Sciatic nerve (tissue), 2 donors: ENCODE measurements at places on chromosomes 7 and 10.

DNA sequence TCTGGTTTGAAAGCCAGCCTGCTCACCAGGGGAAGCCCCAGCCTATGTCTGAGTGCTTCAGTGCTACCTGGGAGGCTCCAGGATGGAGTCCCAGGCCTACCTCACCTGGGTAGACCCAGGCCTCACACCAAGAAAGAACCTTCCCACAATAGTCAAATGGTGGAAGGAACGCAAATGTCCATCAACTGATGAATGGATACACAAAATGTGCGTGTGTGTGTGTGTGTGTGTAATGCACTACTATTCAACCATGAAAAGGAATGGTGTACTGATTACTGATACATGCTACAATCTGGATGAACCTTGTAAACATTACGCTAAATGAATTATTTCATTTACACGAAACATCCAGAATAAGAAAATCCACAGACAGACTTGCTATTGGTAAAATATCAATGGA, 15.2 kb upstream of the ADRB1 start:
- DNase-seq = no peak

- peak; percentile 74 for DNase-seq
Observed at GRCh38 chr7:47326808-47327207, 255.1 kb downstream of the TNS3 start.

- DNase-seq = no peak
Observed at GRCh38 chr7:38393874-38394273, 120.4 kb upstream of the TARP start.

DNA sequence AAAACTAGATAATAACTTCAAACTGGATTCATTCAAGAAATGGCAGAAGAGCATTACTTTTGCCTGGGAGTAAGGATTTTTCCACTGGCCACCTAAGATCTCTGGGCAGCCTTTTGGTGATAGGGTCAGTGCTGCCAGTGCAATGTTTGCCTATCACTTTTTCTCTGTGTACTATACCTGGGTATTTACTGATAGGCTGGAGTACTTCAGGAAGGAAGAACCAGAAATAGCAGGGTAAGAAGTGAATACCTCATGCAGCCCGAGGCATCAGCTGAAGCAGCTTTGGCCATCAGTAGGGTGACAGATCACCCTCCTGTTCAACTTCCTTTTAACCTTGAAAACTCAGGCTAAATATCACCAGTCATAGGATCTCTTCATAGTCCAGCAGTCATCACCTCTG, 5.5 kb upstream of the PAPSS2 start:
- no peak for DNase-seq

GRCh38 chr7:26090927-26091519, 61.0 kb upstream of the NFE2L3 start:
- no peak for DNase-seq

DNA sequence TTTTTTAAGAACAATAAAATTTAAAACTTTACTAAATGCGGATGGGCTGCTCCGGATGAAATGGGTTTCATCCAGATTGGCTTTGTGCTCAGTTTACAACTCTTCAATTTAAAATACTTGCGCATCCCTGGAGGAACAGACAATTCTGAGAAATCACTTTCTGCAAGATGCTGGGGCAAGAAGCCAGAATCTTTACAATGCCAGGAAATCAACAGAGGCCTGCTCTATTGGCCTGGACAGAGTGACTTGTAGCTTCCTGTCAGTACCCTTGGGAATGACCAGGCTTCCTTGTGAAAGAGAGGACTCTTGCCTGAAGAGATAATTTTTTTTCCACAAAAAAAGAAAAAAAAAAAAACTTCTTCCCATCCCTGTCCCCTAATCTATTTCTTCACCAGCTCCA, 3.9 kb upstream of the FAM13C start:
- no peak for DNase-seq

DNA sequence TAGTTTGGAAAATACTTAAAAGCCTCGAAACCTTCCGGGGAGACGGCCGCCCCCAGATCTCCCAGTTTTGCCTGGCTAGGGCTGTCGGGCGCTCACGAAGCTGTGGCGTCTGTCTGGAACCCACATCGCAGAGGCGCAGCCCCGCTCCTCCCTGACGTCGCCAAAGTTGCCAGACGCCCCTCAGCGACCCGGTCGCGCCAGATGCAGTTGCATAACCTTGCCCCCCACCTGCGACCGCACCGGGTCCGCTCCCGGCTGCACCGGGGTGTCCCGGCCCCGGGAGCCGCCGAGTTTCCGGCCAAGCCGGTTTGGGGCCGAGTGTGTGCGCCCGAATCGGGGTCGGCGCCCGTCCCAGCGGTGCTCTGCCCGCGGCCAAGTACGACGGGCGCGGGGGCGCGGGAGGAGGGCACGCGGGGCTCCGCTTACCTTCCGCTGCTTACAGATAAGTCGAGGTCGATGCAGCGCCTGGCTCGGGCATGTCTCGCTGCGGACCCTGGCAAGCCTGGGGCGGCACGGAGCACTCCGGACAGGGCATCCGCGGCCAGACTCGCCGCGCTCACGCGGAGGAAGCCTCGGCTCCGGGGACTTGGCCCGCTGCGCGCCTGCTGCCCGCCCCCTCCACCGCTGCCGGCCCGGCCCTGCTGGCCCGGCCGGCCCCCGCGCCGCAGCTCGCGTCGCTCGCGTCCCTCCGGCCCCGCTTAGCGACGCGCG, 665 bp downstream of the INSYN2A start:
- DNase-seq = no peak

GRCh38 chr7:23863209-23863787, 153.3 kb downstream of the STK31 start:
- DNase-seq = no peak

DNA sequence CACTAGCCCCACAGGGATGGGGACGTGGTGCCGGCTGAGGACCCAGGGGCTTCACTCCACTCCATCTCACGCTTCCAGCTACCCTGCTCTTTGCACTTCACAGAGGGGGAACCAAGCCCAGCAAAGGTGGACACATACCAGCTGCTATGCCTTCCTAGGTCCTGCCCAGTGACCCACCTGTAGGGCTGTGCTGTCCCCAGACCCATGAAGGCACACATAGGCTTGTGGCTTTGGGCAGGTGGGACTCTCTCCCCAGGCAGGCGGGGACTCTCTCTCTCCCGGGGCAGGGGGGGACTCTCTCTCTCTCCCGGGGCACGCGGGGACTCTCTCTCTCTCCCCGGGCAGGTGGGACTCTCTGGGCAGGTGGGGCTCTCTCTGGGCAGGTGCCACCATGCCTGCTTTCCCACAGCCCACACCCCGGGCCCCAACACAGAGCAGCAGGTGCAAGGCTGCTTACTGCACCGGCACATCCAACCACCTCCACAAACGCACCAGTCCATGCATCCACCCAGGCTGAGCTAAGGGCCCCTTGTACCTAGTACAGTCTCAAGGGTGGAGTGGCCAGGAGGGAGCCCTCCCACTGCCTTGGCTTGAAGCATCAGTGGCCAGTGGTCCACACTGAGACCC, 13.8 kb upstream of the GPR146 start:
- DNase-seq = no peak

DNA sequence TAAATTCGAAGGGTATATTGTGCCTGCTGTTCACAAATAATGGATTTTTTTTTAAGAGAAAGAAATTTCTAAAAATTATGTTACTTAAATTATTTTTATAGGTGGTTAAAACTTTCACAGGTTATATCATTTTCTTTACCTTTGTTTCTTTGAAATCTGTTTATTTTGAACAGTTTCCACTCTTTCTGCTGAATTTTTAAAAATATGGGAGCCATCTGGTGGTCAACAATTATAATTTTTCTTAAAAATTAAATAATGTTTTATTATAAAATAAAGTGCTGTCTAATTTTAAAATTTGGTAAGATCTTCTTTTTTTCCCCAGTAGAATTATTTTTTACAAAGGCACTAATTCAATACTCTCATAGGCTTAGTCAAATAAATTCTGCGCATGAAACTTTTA, 263.9 kb downstream of the ETV1 start:
- no peak for DNase-seq

- no peak for DNase-seq
Observed at GRCh38 chr7:69622960-69623359, 24.7 kb downstream of the AUTS2 start.

DNA sequence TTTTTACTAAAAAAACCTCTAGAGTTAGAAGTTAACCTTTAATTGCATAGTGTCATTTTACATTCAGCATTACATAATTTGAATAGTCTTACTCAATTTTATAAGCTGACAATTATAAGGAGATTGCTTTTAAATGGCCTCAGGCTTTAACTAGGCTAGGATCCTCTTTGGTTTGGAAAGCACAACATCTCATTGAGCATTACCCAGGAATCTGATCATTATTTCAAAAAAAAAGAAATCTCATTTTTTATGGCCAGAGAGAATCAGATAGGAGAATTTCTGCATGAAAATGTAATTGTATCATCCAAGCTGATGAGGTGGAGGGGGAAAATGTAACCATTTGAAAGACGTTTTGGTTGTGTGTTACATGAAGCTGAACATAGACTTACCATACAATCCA, 324.9 kb upstream of the POT1 start:
- no peak for DNase-seq

GRCh38 chr7:45130910-45131309, 19.4 kb upstream of the TBRG4 start:
- DNase-seq = no peak

GRCh38 chr7:2725178-2726105, 37.4 kb downstream of the AMZ1 start:
- DNase-seq = peak; percentile 56

GRCh38 chr10:70493660-70494234, 15.2 kb downstream of the PALD1 start:
- no peak for DNase-seq

DNA sequence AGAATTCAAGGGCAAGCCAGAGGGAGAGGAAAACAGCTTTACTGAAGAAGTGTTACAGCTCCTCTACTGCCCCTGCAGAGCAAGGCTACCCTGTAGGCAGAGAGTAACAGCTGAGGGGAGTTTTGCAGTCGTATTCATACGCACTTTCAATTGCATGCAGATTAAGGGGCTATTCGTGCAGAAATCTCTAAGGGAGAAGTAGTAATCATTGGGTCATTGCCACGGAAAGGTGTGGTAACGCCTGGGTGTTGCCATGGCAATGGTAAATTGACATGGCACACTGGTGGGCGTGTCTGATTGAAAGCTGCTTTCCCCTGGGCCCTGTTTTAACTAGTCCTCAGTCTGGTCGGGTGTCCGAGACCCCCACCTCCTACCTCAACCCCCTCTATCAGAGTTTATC, 227.2 kb downstream of the NSUN6 start:
- no peak for DNase-seq

DNA sequence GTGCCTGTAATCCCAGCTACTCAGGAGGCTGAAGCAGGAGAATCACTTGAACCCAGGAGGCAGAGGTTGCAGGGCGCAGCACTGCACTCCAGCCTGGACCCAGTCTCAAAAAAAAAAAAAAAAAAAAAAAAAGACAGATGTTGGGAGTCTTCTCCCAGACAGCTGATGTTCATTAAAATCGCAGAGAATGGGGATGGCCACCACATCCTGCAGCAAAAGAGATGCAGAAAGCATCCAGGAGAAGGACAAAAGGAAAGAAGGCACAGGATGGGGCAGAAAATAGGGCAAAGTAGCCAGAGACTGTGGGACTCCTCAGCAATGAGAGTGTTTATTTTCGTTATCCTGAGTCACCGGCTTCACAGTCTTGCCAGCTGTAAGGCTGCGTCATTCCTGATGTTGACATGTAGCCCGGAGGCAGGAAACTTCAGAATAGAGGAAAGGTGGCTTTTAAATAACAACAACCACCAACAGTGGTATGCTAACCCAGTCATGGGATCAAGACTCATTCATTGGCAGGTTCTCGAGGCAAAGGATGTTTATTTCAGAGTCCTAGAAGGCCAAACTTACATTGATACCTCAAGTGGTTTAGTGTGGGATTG, 149.5 kb upstream of the SVIL start:
- no peak for DNase-seq

DNA sequence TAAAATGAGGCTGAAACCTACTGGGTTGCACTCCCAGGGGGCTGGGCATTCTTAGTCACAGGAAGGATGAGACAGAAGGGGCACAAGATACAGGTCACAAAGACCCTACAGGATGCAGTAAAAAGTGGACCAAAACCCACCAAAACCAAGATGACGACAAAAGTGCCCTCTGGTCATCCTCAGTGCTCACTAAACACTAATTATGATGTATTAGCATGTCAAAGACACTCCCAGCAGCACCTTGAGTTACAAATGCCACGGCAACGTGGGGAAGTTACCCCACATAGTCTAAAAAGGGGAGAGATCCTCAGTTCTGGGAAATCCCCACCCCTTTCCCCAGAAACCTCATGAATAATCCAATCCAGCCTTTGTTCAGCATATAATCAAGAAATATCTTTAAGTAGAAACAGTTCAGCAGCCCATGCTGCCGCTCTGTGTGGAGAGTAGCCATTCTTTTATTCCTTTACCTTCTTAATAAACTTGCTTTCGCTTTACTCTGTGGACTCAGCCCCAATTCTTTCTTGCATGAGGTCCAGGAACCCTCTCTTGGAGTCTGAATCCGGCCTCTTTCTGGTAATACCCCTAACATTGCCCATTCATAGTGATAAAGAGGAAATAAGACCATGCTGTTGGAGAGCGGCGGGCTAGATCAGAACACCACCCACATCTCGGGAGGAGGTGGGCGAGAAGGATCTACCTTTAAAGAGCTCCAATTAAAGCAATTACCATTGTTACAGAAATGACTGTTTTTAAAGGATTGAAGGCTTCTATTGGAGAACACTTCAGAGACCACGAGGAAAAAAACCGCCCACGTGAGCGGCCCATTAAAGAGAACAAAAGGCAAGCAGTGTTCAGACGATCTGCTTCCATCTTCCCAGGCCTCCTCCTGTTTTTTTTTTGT, 170.9 kb downstream of the USP6NL start:
- DNase-seq = no peak

GRCh38 chr10:44383749-44384600, 922 bp downstream of the CXCL12 start:
- DNase-seq = peak; percentile 61

DNA sequence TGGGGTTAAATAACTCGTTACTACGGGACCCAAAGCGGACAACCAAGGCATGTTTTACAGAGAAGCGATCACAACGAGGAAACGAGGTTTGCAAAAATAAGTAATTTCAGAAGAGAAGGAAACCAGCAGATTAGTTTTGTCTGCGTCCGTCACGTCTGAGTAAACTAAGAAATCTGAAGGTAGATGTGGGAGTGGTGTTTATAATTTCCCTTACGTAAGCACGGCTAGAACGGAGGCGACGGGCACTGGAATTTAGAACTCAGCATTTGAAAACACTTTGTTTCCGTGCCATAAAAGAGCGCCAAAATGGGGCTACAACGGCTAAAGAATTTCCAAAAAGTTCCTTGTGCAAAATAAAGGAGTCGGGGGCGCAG, 718 bp upstream of the UMAD1 start:
- DNase-seq = no peak

- no peak for DNase-seq
Observed at GRCh38 chr7:124084024-124084423, 51.2 kb upstream of the TMEM229A start.
